T-helper 1 cell (primary cell): ENCODE measurements at places on chromosomes 6 and 20.

DNA sequence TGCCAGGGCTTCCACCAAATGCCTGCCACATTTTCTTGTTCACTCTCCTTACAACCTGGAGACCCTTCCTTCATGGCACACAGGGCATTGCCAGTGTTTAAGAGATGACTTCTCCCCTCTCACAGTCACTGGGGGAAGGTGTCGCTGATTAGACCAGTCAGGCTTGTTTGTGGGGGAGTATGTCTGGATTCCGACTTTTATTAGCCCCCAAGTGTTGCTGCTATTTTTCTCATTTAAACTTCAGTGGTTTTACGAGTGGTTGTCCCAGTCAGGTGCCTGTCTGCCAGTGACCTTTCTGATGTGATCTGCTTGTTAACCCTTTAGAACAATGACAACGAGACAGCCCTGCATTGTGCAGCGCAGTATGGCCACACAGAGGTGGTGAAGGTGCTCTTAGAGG lies 92.3 kb downstream of the ANKS1A start:
- DNase-seq = no peak

- no peak for DNase-seq
These were observed 66.3 kb downstream of the SLX4IP start for GRCh38 chr20:10501402-10501801.

DNA sequence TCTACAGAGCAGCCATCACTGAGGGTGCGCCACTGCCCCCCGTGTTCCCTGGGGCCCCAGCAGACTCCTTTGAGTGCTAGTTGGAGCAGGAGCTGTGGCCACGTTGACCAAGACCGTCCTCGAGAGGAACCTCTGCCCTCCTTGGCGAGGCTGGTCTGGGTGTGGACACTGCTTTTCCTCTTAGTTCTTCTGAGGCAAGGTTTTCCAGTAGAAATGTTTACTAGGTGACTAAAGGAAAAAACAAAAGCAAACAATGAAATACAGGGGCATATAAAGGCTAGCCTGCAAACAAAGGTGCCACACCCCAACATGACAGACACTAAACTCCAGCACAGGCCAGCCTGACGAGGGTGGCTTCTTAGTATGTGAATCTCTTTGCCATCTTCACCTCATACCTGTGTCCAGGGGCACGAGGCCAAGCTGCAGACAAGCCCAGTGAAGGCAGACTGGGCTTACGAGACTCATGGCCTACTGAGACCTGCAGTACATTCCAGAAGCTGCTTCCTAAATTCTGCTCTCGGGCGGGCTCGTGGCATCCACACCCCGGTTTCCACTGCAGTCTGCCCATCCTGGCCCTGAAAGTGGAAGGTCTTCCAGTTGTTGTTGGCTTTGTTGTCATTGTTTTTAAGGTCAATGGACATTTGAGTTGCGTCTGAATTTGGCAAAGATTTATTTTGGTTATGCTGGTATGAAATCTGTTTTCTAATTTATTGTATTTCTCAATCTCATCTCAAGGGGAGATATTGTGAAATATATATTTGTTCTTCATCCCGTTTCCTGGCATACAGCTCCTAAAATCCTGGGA lies 39.2 kb downstream of the FAM50B start:
- DNase-seq = no peak

- no peak for DNase-seq
These were observed 7.0 kb downstream of the SNX5 start for GRCh38 chr20:17961587-17961940.

- no peak for DNase-seq
These were observed 284.3 kb upstream of the SULF2 start for GRCh38 chr20:48069596-48069995.

DNA sequence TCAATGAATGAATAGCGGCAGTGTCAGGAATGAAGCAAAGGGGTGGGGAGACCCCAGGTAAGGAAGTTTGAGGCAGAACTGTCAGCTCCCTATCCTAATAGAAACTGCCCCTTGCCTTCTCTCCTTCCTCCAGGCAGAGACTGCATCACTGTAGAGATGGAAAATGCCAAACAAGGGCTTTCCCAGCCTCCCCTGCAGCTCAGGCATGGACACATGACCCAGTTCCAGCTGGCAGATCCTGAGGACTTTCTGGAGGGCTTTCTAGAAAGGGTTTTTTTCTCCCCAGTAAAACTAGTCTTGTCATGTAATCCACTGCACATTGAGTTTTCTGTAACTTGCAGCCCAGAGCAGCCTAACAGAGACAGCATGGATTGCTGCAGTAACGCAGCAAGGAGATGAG lies 17.9 kb upstream of the PNPLA1 start:
- DNase-seq = no peak
